Mucosa of gallbladder (tissue), 1 donor: ENCODE measurements at places on chromosomes 5 and 9. TPM values are rescaled to one million over a fixed set of nuclear protein-coding genes. Genes with fewer than 3 reads are reported as not detected.

- DNase-seq = no peak
Measured at GRCh38 chr5:8184455-8185063, 315.6 kb downstream of the MTRR start.

DNA sequence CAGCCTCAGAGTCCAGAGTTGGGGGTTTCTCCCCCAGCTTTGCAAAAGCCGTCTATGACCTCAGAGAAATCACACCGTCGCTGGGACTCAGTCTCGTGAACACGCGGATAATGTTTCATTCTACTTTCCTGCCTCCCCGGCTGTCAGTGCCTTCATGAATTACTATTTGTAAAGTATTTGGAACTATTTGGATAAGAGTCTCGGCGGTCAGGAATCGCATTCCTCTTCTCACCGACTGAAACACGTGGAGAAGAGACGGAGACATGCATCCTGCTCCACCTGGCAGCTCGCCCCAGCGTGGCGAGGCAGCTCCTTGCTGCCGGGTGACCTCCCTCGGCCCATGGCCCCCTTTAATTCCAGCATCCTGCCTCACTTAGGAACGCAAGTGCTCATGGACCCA lies 23.9 kb downstream of the IRX2 start:
- no peak for DNase-seq

DNA sequence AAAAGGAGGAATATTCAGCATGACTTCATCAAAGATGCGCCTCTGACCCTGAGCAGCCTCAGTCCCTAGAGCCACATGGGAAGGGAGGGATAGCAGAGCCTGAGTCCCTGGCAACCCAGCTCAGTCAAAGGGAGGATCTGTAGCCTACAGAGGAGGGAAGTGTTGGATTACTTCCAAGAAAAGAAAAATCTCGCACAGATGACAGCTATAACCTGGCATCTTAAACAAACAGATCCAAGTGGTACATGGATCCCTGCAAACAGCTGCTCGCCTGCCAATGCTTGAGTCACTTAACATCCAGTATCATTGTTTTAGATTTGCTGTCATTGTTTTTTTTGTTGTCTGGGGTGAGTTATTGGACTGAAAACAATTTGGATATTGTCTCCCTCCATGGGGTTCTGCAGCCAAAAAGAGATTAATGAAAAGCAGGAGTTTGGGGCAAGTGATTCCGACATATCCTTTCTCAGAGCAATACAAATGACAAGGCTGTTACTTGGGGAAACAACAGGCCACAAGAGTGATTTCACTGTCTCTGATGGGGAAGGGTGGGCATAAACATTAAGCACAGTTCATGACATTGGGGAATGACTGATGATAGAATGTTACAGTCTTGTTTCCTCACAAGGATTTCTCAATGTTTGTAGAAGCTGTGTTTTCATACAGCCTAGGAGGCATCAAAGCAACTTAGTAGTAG lies 153.5 kb upstream of the KIF2A start:
- peak; percentile 34 for DNase-seq

DNA sequence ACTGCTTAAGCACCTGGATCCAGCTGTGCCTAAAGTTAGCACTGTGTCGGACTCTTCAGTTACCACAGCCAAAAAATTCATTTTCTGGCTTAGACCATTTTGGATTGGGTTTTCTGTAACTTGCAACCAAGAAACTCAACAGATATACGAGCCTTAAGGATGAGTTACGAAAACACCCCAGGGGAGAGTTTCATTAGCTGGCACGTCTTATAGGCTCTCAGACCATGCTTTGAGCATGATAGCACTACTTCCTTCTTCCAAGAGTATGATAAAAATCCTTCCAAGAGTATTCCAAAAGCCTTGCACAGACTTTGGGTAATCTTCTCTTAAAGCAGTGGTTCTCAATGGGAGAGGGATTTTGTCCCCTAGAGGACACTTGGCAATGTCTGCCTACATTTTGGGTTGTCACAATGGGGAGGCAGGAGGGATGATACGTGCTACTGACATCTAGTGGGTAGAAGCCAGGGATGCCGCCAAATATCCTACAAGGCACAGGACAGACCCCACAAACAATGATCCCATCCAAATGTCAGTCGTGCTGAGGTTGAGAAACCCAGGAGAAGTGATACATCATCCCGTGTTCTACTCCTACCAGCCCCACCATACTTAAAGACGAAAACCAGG lies 64.8 kb downstream of the SMIM23 start:
- no peak for DNase-seq

- DNase-seq = no peak
Measured at GRCh38 chr5:173881811-173882575, 6.2 kb upstream of the CPEB4 start.

- DNase-seq = no peak
Measured at GRCh38 chr9:114186605-114187289, 31.4 kb downstream of the COL27A1 start.

DNA sequence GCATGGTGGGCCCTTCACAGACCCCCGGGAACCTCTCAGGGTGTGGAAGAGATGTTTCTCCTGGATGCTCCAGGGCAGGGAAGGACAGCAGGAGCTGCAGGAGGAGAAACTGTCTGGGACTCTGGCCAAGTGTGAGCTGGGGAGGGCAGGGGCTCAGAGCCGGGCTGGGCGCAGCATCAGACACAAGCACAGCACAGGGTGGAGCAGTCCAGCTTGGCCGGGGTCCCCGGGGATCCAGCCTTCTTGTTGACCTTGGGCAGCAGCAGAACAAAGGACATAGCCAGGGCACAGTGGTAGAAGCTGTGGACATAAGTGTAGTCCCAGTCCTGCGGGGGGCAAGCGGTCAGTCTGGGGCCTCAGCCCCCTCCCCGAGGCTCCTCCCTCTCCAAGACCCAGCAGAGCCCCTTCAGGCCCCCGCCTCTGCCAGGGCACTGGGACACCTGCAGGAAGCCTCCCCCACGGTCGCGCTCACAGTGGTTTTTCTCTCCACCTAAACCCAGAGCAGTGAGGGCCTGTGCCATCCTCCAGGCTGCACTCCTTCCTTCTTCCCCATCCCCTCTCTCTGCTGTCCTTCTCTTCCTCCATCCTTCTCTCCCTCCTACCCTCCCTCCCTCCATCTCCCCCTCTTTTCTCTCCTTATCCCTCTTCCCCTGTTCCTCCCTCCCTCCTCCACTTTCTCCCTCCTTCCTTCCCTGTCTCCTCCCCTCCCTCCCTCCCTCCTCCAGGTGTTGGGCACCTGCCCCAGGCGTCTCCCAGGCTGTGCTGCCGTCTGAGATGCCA lies 10.1 kb downstream of the MYMK start:
- DNase-seq = peak; percentile 49

DNA sequence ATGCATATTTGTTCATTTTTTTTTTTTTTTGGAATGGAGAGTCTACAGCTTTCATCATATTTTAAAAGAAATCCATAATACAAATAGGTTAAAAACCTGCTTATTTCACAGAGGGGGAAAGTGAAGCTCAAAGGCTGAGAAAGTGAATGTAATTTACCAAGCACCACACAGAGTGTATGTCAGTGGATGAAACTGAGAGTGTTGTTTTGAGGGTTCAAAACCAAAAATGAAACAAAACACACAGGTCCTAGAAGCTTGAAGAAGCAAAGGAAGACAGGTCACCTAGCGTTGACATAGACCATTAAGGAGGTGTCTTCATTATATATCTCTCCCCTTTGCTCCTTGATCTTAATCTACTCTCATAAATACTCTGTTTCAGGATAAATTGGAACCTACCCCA lies 7.5 kb downstream of the NMUR2 start:
- no peak for DNase-seq

DNA sequence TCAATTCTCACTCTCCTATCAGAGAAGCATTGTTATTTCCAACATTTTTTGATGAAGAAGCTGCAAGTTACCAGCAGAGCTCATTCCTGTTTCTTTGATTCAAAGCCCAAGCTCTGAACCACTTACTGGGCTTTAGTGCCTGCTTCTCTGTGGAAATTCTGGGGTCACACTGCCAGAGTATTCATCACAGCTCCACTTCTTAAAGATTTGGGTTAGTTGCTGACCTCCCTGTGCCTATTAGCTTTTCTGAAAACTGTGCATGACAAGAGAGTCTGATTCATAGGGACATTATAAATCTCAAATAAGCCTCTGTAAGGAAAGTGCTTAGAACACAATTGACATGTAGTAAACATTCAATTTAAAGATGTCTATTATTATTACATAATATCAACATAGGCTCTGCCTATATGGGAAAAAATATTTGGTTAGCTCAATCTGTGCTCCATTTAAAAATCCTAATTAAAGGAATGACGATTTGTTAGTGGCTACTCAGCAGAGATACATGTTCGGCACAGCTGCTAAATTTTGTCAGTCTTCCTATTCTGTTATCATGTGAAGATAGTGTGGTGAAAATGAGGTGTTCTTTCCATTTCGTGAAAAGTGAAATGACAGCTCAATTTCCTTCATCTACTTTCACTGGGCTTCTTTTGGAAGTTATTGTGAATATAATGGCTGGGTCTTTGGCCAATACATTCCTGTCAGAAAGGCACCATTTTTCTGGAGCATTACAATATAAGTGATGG lies 293.0 kb downstream of the KCTD16 start:
- no peak for DNase-seq

- DNase-seq = no peak
Measured at GRCh38 chr9:36158122-36158521, 11.1 kb upstream of the CCIN start.

GRCh38 chr9:33285502-33285901 lies 4.8 kb upstream of the NFX1 start:
- DNase-seq = no peak

GRCh38 chr9:37902796-37903646 lies 906 bp downstream of the SLC25A51 start:
- DNase-seq = no peak

GRCh38 chr9:19160085-19160484 lies 32.8 kb upstream of the PLIN2 start:
- DNase-seq = no peak

- DNase-seq = no peak
Measured at GRCh38 chr5:138128334-138128733, 10.9 kb downstream of the NME5 start.

- DNase-seq = no peak
Measured at GRCh38 chr9:136789523-136789937, 1.6 kb upstream of the TMEM141 start.

DNA sequence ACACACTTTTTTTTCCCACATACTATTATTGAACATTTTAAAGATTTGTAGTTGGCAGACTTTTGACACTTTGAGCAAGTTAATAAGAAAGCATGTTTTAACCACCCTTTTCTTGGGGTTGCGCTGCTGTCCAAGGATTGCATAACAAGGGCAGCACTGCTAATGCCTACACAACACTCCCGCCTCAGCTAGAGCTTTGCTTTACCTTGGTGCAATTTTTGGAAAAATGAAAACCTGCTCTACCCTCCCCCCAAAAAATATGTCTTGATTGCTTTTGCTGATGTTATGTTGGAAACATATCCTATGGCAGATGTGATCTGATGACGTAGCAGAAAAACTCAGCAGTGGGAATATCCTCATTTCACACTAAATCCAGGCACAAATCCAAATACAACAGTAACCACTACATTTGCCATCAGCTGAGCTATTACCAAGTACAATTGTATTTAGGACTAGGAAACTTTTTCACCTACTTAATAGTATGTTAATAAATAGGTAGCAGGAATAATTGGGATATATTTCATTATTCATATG lies 51.5 kb downstream of the UBE2R2 start:
- no peak for DNase-seq

- DNase-seq = no peak
Measured at GRCh38 chr5:111548992-111549649, 36.8 kb upstream of the STARD4 start.

GRCh38 chr5:31196309-31196708 lies 2.8 kb downstream of the CDH6 start:
- DNase-seq = no peak

GRCh38 chr5:43390471-43390870 lies 21.7 kb downstream of the CCL28 start:
- DNase-seq = no peak

- DNase-seq = no peak
Measured at GRCh38 chr5:138955671-138956295, 80.6 kb upstream of the LRRTM2 start.

The ARSI gene
- 2.2 TPM for total RNA-seq

The NUP155 gene
- total RNA-seq = 14.7 TPM

The PCDHAC2 gene
- total RNA-seq = 33.4 TPM

The BARHL1 gene
- total RNA-seq = not detected

The CDKN2A gene
- total RNA-seq = 1.9 TPM

The EQTN gene
- 0.32 TPM for total RNA-seq

The LHX6 gene
- total RNA-seq = 4.5 TPM

The KIAA0825 gene
- 3.3 TPM for total RNA-seq

The DMRTA1 gene
- 3.4 TPM for total RNA-seq

The PCDHB4 gene
- total RNA-seq = 5.2 TPM
